ENCODE measurements at places on chromosomes 6 and 20.
A peak's percentile ranks its signal among the peaks of the same experiment; 100 is the strongest.

GRCh38 chr20:44585057-44585963 lies 2.9 kb downstream of the PKIG start:
- no peak for DNase-seq

DNA sequence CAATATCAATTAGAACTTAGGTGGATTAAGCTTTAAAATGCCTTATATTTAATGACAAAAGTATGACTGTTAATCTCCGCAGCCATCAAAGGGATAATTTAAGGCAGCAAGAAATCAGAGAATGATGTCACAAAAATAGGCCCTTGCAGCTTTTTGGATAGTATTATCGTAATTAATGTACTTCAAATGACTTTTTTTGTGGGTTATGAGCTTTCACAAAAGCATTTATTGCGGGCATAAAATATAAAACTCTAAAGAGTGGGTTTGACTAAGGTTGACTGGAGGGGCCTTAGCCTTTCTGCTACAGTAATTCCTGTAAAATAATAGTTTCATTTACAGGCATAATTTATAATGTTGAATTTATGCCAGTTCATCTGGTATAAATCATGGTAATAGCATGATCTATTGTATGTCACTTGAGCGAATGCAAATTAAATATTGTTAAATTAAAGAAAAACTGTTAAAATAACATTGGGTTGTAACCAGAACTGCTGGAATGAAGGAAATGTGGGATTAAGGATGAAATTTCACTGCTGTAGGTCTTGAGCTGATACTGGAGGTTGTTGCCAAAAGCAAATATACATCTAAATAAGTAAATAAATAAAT lies 78.5 kb upstream of the ZFP64 start:
- no peak for DNase-seq

DNA sequence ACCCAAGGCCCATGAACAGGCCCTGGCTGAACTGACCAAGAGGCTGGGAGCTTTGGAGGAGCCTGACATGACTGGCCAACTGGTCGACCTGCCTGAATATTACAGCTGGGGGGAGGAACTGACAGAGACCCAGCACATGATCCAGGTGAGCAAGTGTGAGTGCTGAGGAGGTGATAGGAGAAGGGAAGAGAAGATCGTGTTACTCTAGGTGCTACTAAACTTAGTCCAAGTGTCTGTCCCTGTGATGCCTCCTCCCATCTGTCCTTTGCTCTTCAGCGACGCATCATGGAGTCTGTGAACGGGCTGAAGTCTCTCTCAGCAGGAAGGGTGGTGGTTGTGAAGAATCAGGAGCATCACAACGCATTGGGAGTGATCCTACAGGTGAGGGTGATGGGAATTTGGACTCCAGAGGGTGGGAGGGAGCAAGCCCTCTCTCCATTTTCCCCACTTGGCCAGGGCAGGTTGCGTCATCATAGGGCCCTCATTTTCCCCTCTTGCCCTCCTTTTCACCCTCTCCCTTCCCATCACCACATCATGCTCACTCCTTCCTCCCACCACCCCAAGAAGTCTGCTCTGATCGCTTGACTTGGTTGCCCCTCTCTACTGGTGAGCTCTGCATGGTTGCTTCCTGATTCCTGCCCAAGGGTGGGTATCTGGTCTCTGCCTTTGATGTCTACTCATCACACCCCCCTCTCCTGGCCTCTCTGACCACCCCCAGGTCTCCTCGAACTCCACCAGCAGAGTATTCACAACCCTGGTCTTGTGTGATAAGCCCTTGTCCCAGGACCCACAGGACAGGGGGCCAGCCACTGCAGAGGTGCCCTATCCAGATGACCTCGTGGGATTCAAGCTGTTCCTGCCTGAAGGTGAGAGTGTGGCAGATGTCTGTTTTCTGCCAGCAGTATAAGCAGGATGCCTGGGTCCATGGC lies 4.7 kb downstream of the DXO start:
- no peak for DNase-seq

DNA sequence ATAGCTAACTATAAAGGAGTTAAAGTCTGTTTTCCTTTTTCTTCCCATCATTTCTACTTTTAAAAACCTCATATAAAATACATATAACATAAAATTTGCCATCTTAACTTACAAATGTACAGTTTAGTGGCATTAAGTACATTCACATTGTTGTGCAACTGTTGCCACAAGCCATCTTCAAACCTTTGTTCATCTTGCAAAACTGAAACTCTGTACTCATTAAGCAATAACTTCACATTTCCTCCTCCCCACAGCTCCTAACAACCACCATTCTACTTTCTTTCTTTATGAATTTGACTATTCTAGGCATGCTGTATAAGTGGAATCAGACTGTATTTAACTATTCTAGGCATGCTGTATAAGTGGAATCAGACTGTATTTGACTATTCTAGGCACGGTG lies 4.5 kb downstream of the CCDC170 start:
- no peak for DNase-seq

DNA sequence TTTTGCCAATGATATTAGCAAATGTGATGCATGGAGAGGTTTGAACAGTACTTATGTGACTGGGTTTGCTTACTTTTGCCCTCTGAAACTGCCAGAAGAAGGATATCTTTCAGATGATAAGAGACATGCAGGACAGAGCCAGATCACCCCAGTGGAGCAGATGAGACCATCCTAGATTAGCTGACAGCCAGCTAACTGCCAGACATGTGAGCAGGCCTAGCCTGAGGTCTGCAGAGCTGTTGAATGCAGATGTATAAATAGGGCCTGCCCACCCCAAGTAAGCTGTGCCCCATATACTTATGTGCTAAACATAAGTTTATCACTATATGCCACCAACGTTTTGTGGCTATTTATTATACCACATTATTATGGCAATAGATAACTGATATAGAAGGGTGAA lies 5.9 kb downstream of the ZSCAN31 start:
- DNase-seq: no peak

GRCh38 chr20:31720486-31721407 lies 1.9 kb downstream of the BCL2L1 start:
- DNase-seq: no peak

DNA sequence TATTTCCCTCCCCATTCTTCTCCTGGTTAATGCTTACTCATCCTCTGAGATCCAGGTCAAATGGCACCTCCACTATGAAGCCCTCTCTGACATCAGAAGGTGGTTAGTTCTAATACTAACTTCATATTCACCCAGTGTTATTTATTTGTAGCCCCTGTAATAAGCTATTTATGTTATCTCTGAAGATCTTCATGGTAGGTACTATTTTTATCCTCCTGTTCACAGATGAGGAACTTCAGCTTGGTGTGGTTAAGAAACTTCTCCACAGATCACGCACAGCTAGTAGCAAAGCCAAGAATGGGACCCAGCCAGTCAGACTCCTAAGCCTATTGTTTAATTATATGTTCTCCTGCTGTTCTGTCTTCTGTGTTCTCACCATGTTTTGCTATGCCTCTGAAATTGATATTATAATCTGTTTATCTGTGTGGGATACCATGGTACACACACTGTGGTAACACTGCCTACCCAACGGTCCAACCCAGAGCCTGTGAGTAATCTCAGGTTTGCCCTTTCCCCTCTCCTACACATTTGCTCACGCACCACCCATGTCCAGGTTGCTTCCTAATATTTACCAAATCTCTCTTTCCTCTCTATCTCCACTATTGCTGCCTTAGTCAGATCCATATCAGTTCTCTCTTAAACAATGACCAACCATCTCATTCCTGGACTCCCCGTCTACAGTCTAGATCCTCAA lies 98.4 kb downstream of the IPCEF1 start:
- no peak for DNase-seq

GRCh38 chr6:98092331-98092730 lies 742.0 kb upstream of the POU3F2 start:
- DNase-seq: no peak

- DNase-seq: no peak
Measured at GRCh38 chr6:36686668-36687513, 8.4 kb downstream of the CDKN1A start.

GRCh38 chr6:41536795-41537758 lies 9.1 kb upstream of the FOXP4 start:
- no peak for DNase-seq

- no peak for DNase-seq
Measured at GRCh38 chr6:14280766-14281293, 163.3 kb downstream of the CD83 start.

GRCh38 chr6:157605484-157605883 lies 217.6 kb upstream of the SNX9 start:
- DNase-seq: no peak

GRCh38 chr6:79134699-79135474 lies 56.8 kb upstream of the PHIP start:
- DNase-seq: no peak

- no peak for DNase-seq
Measured at GRCh38 chr6:112218563-112218962, 35.8 kb downstream of the LAMA4 start.

- no peak for DNase-seq
Measured at GRCh38 chr6:123940551-123940950, 136.9 kb downstream of the NKAIN2 start.

- DNase-seq: no peak
Measured at GRCh38 chr6:143528164-143528811, 16.8 kb upstream of the FUCA2 start.

DNA sequence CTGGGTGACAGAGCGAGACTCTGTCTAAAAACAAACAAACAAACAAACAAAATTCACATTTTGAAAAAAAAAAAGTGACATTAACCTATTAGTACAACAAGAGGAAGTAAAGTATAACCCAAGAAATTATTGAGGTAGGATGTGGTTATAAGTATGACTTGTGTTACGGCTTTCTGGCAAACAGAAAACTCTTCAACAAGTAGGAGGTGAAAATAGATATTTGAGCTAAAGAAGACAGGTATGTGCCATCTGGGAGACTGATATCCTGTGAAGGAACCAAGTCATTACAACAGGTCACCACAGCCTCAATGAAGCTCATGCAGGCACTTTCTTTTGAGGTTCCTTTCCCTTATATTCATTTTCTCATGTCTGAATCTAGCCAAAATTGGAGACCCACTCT lies 28.8 kb downstream of the TLDC2 start:
- DNase-seq: no peak

DNA sequence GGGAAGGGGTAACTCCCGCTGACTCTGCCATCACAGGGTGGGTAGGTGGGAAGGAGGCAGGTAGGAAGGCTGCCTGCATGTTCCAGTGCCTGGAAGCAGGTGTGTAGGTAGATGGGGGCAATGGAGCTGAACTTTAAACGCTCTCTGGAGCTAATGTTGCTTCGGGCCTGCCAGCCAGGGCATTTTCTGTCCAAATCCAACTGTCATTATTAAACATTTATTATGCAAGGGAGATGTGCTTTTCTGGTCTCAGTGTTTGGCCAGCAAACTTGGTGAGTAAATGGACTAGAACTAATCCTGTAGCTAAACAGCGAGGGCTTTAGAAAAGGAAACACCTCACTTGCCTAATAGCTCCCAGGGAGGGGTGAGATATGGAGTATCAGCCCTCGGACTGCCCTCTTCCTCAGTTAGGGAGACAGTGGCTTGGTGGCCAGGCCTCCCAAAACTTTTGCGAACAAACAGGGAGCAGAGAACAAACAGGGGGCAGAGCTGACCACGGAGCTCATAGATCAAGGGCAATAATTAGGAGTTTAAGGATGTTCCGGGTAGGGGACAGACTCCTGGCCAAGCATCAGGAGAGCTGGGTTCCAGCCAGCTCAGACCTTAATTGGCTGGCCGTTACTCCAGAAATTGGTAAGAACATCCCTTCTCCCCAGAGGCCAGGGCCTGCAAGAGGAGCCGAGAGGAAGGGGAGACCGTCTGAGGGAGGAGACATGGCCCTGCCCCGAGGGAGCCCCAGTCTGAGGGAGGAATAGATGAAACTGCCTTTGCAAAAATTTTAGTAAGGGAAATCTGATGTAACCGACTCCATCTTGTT lies 131.1 kb downstream of the VEGFA start:
- DNase-seq: no peak

DNA sequence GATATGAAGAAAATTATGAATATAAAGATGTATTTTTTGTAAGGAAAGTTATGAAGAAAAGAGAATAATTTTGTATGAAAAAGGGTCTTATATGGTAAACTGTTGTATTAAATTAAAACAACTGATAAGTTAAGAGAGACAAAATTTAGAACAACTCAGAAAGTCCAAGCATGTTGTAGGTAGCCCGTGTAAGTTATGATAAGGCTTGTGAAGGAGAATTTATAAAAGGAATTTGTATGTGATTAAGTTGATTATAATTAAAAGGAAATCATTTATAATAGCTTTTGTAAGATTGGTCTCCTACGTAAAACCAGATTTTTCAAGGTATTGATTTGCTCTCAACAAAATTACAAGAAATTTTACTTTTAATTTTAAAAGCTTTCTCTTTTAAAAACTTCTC lies 1579.3 kb downstream of the HACE1 start:
- DNase-seq: no peak

- DNase-seq: no peak
Measured at GRCh38 chr6:133368664-133369063, 127.5 kb downstream of the EYA4 start.

- peak; percentile 75 for DNase-seq
Measured at GRCh38 chr20:63498960-63499337, at the start of gene EEF1A2. EEF1A2 (minus strand) TSS chr20:63499083; CDS start chr20:63497763, 1,320 bp downstream.

DNA sequence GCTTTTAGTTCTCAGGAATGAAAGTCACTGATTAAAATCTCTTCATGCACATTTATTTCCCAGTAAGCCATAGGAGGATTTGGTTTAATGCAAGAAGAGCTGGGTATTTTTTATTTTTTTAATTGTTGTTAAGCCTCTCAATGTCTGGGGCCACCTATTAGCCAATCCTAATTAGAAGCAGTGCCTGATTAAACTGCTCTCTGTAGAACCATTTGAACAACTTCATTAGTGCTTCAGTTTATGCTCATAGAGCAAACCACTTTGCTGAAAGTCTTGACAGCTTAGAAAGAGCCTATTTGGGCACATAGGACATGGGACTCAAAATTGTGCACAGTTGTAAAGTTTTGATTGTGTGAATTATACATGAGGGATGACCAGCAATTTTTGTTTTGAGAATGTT lies 548.9 kb downstream of the FRK start:
- DNase-seq: no peak

- DNase-seq: no peak
Measured at GRCh38 chr6:157518397-157519250, 137.6 kb downstream of the ZDHHC14 start.

DNA sequence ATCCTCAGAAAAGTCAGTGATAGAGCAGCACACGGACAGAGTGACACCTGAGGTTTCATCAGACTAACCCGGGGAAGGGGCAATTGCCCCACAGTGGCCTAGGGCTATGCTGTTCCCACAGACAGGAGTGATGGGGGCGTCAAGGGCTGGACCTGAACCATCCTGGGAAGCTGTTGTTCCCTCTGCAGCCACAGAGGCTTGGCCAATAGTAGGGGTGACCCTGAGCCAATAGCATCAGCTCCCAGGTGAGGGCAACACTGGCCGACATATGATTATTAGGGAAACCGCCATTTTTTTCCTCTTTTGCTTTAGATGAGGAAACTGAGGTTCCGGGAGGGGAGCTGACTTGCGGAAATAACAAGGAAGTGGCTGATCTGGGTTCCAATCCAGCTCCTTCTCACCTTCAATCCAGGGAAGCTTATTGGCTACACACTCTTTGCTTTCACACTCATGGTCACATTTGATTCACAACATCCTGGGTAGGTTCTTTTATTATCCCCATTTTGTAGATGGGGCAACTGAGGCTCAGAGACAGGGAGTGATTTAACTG lies 126.0 kb downstream of the BMP7 start:
- DNase-seq: no peak

All from HTR-8/SVneo (cell line).